ENCODE measurements at places on chromosomes 2 and 18.
A peak's percentile ranks its signal among the peaks of the same experiment; 100 is the strongest.

- no peak for DNase-seq
These were observed 25.7 kb downstream of the FANCL start for GRCh38 chr2:58215429-58215828.

GRCh38 chr2:20164061-20164733 lies 60.7 kb downstream of the SDC1 start:
- peak; percentile 61 for DNase-seq

- peak; percentile 49 for DNase-seq
These were observed 46.0 kb upstream of the CTIF start for GRCh38 chr18:48492880-48493279.

GRCh38 chr18:49677762-49678413 lies 116.0 kb downstream of the LIPG start:
- no peak for DNase-seq

- DNase-seq: no peak
These were observed 416.6 kb upstream of the TRIB2 start for GRCh38 chr2:12300019-12300602.

DNA sequence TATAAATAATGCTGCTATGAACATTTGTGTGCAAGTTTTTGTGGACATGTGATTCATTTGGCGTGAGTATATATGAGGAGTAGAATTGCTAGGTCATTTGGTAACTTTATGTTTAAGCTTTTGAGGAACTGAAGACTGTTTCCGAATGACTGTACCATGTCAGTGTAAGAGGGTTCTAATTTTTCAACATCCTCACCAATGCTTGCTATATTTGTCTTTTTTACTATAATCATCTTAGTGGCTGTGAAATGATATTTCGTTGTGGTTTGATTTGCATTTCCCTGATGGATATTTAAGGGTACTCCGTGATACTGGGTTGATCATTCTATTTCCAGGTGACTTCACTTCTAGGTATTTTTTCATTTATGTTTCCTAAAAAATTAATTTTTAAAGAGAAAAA lies 241.1 kb downstream of the BCL2 start:
- DNase-seq: no peak

- peak; percentile 92 for DNase-seq
These were observed 36.6 kb upstream of the IKZF2 start for GRCh38 chr2:213187833-213188532.

- no peak for DNase-seq
These were observed 70.9 kb upstream of the FHL2 start for GRCh38 chr2:105469781-105470180.

DNA sequence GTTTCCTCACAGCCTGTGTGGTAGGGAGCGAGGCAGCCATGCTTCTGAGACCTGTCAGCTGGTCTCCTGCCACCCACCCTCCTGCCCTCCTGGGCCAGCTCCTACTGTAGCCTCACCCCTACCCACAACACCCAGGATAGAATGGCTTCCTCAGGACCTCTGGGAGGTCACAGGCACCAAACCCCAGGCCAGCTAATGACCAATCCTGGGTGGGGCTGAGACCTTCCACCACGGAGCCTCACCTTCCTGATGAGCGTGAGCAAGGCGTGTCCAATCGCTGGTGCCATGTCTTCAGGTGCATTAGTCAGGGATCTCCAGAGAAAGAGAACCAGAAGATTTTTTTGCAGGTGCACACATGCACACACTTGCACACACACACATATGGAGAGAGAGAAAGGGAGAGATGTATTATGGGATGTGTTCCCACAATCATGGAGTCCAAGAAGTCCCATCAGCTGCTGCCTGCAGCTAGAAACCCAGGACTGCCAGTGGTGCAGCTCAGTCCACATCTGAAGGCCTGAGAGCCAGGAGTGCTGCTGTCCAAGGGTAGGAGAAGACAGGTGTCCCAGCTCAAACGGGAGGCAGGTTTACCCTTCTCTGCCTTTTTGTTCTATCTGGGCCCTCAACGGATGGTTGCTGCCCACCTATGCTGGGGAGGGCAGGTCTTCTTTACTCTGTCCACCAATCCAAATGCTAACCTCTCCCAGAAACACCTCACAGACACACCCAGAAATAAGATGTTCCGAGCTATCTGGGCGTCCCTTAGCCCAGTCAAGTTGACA lies 70.4 kb upstream of the HDAC4 start:
- peak; percentile 21 for DNase-seq

GRCh38 chr2:45652090-45653031 lies 886 bp downstream of the PRKCE start:
- peak; percentile 64 for DNase-seq

GRCh38 chr2:118859157-118859770 lies 11.8 kb upstream of the EN1 start:
- DNase-seq: no peak

- no peak for DNase-seq
These were observed 1.2 kb downstream of the CNOT11 start for GRCh38 chr2:101253703-101254450.

- DNase-seq: no peak
These were observed 626.2 kb upstream of the SETBP1 start for GRCh38 chr18:44054514-44054913.

DNA sequence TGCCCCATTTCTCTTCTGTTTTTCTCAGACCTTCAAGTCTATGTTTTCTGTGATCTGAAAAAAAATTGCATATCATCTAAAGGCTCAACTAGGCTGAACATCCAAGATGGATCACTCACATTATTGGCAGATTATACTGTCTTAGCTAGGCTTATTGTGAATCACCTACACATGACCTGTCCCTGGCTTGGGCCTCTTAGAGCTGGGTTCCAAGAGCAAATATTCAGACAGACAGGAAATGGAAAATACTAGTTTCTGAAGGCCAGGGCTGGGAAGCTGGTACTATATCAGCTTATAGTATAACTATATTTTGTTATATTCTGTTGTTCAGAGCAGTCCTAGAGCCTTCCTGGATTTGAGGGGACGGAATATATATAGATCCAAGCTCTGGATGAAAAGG lies 90.3 kb downstream of the PIK3C3 start:
- DNase-seq: no peak

- no peak for DNase-seq
These were observed 1.6 kb downstream of the KCNJ3 start for GRCh38 chr2:154700136-154700535.

DNA sequence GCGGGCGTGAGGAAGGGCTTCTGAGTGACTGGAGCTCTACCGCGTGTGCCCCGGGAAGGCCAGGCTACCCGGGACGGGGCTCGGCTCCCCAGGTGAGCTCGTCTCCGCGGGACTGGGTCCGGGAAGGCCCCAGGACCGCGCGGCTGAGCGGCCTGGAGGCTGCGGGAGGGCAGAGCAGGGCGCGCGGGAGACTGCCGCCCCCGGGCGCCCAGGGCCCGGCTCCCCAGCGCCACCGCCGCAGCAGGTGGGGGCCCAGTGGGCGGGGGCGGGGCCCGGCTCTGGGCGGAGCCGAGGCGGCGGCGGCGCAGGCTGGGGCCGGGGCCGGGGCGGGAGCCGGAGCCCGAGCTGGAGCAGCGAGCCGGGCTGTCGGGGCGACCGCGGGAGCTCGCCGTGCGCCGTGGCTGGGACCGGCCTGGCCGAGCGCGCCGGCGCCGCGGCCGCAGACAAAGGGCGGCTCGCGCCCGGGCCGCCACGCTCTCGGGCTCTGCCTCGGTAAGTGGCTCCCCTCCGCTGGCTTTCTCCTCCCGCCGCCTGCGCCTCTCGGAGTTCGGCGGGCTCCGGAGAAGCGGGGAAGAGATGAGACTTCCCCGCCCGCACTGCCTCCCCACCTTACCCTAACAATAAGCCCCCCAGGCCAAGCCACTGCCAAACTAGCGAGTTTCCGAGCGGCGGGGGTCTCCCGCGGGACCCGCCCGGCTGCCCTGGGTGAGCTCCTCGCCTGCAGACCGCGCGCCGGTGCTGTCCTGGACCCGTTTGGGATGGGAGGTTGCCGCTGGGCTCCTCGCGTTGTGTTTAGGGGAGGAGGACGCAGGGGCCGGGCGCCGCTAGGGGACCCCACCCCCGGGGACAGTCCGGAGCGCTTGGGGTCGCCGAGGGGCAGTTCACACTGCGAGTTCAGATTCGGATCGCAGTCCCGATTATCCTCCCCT lies at the start of gene MAPK4:
Gene MAPK4, plus strand, starts transcription at position 336 of the 929 bp plus-strand sequence. CDS start 103,872 bp downstream, outside the sequence.
- peak; percentile 67 for DNase-seq

DNA sequence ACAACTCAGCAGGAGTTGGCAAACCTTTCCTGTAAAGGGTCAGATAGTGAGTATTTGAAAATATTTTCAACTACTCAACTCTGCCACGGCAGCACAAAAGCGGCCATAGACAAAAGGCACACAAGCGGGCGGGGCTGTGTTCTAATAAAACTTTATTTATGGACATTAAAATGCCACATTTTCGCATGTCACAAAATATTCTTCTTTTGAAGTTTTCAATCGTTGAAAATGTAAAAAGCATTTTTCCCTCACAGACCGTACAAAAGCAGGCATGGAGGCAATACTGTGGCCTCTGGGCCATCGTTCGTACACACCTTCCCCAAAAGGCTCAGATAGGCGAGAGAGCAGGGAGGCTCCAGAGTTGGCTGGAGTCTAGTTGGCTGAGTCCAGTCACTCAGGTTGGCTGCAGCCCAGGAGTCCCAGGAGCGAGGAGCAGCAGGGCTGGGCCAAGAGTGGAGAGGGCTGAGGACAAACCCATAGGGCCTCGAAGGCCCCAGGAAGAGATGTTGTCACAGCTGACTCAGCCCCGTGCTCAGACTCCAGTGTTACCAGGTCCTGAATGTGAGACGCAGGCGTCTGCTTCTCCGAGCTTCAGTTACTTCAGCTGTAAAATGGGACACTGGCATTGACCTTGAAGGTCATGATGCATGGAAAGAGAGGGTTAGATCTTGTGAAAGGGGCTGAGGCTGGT lies 42.5 kb downstream of the SDC1 start:
- DNase-seq: no peak

- no peak for DNase-seq
These were observed 106.9 kb upstream of the ATL2 start for GRCh38 chr2:38483776-38484501.

GRCh38 chr2:85342156-85342555 lies 12.2 kb downstream of the RETSAT start:
- DNase-seq: no peak

DNA sequence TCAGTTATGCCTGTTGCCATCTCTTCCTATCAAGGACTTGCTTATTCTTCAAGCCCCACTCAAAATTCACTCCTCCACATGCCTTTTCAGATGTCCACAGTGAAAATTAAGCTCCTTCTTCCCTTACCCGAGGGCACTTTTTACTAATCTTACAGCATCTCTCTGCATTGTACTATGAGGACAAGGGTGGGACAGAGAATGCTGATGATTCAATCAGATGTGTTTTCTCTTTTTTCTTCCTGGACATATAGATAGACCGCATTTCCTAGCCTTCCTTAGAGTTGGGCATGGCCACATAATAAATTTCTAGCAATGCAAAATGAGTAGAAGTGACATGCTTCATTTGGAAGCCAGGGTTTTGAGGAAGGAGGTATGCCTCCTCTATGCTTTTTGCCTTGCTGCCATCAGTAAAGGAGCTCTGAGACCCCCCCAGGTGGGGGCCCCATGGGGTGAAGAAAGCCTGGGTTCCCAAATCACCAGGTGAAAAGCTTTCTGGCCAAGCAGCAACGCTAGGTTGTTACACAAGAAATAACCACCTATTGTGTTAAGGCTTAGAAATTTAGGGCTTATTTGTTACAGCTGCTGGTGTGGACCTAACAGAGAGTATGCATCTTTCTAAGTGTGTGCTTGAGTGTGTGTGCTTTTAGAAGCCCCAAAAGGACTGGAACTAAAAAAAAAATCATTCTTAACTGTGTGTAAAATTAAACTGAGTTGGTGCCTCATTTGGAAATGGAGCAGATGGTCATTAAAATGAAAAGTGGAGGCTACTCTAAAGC lies 424.5 kb downstream of the STK39 start:
- no peak for DNase-seq

GRCh38 chr2:112494828-112495227 lies 12.9 kb downstream of the TTL start:
- DNase-seq: no peak

DNA sequence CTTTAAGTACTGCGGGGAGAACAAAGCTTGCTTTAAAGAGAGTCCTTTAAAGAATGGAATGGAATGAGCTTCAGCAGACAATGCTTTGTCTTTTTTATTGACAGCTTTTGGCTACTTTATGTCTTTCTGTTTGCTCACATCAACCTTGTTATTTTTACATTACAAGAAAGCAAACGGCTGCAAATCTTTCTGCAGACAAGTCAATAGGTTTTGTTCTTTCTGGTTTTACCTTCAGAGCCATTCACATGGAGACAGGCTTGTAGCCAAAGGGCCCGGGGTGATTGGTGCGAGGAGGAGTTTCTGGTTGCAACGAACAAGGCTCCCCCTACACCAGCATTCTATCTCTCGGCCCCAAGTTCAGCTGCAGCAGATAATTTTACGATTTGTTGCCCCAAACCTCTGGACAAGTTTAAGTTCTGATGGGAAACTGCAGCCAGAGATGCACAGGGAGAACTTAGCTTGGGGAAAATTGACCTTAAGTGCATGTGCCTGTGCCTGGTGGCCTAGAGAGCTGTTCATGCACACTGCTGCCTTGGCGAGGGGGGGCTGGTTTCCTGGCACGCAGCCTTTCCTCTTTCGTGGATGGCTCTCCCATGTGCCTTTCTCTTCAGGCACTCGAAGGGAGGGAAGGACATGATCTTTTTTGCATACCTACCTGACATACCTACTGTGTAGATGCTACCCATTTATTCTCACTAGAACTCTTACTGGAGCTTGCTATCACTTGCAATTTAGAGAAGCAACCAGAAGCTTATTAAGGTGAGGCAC lies 543.2 kb downstream of the DCDC2C start:
- DNase-seq: no peak

DNA sequence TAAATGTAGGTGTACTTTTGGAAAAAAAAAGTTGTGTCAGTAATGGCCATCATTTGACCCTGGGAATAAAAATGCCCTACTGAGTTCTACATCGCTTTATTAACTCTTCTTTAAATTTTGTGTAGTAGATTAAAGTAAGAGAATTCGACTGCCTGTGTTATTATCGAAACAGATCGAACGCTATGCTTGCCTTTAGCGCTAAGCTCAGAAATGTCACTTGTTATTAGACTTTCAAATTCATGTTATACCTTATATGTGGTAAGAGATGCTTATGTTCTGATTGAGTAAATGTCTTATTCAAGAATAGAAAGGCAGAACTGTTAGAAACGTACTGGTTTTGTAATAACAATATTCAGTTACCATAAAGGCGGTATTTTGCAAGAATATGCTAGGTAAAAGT lies 1.4 kb downstream of the UGP2 start:
- no peak for DNase-seq
